SK-N-MC (cell line): ENCODE measurements at places on chromosomes 12 and 14.
A peak's percentile ranks its signal among the peaks of the same experiment; 100 is the strongest.

DNA sequence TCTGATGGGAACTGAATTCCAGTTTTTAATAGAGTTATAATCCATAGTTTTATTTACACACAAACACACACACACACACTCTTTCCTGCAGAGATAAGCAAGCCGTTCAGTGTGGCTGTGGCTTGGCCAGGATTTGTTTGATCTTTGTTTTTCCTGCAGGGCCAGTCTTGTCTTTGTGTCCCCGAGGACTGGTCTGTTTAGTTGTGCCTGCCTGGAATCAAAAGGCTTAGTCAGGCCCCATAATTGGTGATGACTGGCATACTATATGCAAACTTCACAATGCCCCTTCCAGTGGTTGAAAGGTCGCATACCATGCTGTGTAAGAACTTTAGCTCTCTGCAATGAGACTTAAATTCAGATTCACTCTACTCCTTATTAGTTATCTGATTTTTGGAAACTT is 26.0 kb downstream of the WBP11 start:
- DNase-seq: no peak

DNA sequence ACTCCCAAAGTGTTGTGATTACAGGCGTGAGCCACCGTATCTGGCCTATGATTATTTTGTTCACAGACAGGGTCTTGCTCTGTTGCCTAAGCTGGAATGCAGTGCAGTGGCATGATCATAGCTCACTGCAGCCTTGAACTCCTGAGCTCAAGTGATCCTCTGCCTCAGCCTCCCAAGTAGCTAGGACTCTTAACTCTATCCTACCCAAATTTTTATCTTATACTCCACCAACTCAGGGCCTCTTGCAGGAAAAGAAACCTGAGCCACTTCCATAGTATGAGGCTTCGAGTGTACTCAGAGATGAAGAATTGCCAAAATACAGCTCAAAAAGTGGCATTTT is 828 bp downstream of the MMAB start:
- DNase-seq: no peak

- no peak for DNase-seq
These were observed 119.8 kb upstream of the CPM start for GRCh38 chr12:69052613-69053408.

GRCh38 chr12:45186762-45187161 is 29.1 kb upstream of the ANO6 start:
- DNase-seq: no peak

GRCh38 chr14:51321036-51321435 is 81.0 kb downstream of the TMX1 start:
- no peak for DNase-seq

GRCh38 chr12:40655451-40655850 is 36.8 kb upstream of the CNTN1 start:
- DNase-seq: no peak

- DNase-seq: no peak
These were observed 105.1 kb downstream of the C12orf50 start for GRCh38 chr12:87924149-87924548.

- DNase-seq: no peak
These were observed 51.4 kb downstream of the FGD4 start for GRCh38 chr12:32450768-32451167.

- DNase-seq: no peak
These were observed 400.6 kb downstream of the RGS6 start for GRCh38 chr14:72332871-72333270.

DNA sequence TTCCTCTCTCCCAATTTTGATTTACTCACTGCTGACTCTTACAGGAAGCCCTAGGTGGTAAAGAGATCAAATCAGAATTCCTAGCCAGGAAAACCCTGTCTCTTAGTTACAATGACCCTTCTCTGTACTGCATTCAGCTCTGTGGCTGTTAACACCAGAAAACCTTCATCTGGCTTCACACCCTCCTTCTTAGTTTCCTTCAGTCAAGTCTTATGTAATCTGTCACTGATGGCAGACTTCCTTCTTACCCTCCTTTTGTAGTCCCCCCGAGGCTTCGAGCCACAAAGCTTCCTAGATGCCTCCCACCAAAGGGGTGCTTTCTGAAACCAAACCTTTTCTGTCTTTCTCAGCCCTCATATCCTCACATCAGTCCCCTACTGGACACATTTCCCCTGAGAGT is 16.5 kb downstream of the NGDN start:
- DNase-seq: no peak

DNA sequence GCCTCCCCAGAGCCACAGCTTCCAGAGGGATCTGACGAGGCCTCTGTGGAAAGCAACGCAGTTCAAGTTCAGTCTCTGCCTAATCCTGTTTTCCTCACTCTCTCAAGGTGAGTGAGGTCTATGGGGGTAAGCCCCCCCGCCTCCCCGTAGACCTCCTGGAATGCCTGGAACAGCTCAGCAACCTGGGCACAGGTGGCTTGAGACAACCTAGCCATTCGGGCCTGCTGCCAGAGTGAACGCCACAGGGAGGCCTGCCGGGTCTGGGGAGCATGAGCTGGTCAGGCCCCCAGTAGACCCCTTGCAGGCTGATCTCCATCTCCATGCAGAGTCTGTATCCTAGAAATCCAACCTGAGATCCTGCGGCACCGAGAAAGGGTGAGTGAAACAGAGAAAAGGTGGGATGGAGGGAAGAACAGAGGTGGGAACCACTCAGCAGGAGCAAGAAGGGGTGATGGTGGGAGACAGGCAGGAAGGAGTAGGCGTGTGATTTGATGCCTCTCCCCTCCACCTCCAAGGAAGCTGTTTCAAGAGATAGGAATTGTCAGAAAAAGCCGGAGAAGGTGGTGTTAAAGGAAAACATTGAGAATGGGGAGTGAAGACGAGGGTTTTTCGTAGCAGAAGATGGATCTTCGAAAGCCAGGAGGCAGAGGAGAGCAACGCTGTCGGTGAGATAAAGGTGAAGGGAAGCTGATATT is 123.1 kb upstream of the PRMT8 start:
- no peak for DNase-seq

DNA sequence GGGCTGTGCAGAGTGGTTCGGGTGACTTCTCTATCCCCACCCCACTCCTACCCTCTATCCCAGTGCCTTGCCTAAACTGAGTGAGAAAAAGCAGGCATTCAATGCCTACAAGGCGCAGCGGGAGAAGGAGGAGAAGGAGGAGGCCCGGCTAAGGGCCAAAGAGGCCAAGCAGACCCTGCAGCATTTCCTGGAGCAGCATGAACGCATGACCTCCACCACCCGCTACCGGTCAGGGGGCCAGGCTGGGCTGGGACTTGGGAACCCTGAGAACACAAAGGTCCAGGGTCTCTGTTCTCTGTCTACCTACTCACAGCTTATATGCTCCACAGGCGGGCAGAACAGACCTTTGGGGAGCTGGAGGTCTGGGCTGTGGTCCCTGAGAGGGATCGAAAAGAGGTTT is 11.7 kb downstream of the PRPF40B start:
- no peak for DNase-seq

DNA sequence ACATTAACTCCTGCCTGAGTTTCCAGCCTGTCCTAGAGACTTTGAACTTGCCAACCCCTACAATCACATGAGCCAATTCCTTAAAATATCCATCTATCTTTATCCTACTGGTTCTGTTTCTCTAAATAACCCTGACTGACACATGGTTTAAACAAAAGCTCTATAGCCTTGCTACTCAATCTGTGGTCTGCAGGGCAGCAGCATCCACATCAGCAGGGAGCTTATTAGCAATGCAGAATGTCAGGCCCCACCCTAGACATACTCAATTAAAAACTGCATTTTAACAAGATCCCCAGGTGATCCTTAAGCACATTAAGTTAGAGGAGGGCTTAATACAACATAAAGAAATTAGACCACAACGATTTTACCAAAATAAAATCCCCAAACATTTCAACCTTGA is 108.3 kb upstream of the CPSF6 start:
- DNase-seq: no peak

DNA sequence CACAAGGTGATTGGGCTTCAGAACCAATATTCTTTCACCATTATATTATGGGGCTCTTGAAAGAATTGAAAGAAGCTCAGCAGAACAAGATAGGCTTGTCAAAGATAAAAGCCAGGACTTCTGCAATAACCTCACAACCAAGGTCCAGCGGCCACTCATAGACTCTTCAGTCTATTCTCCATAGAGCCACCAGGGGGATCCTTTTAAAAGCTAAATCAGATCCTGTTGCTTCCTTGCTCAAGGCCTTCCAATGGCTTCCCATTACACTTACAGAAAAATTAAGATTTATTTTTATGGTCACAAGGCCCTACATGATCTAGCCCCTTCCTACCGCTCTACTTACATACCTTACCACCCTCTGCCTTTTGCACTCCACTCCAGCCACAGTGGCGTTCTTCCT is 169.6 kb downstream of the C12orf42 start:
- no peak for DNase-seq

DNA sequence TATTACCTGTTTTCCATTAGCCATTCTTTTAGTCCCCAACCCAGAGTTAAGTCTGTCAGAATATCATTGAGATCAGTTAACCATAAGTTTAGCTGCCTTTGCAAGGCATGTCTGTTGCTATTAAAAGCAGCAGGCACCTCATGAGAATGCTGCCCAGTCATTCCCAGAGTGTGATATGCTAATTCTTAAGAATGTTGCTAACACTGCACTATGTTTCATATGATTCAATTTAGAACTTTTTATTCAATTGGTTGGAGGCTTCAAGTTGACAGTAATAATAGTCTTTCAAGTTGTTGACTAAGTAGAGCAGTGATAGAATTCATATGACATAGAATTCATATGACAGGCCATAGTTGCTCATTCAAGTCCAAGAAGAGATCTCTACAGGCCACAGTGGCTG is 292.3 kb downstream of the FUT8 start:
- peak; percentile 26 for DNase-seq

- no peak for DNase-seq
These were observed 37.3 kb downstream of the PPTC7 start for GRCh38 chr12:110545812-110546211.

- no peak for DNase-seq
These were observed 35.0 kb downstream of the GNG2 start for GRCh38 chr14:51895375-51895774.

DNA sequence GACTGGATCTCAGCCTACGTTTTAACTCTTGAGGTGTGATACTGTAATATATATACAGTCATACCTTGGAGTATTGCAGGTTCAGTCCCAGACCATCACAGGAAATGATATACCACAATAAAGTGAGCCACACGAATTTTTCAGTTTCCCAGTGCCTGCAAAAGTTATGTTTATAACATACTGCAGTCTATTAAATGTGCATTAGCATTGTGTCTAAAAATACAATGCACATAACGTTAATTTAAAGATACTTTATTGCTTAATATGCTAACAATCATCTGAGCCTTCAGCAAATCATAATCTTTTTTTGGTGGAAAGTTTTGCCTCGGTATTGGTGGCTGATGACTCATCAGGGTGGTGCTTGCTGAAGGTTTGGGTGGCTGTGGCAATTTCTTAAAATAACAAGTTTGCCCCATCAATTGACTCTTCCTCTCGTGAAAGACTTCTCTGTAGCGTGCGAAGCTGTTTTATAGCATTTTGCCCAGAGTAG is 18.9 kb downstream of the PYROXD1 start:
- no peak for DNase-seq

GRCh38 chr12:52929538-52929937 is 19.4 kb upstream of the KRT18 start:
- DNase-seq: no peak

GRCh38 chr14:69712599-69713088 is 54.3 kb upstream of the SRSF5 start:
- no peak for DNase-seq

DNA sequence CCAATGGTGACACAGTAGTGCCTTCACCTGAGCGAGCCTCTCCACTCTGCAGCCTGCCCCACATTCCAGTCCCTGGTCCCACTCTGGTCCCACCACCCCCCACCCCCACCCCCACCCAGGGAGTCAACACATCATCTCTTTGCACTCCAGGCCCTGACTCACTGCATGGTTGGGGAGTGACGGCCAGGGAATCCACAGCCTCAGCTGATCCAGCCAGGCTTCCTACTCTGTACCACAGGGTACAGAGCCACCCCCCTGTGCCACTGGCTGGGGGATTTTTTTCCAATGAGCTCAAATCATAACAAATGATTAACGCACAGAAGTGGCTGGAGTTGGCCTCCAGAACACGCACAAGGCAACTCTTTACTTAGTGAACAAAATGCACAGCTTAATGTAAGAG is 233.7 kb downstream of the NTF3 start:
- DNase-seq: no peak

GRCh38 chr12:118773956-118774723 is 207.2 kb upstream of the SRRM4 start:
- DNase-seq: no peak

DNA sequence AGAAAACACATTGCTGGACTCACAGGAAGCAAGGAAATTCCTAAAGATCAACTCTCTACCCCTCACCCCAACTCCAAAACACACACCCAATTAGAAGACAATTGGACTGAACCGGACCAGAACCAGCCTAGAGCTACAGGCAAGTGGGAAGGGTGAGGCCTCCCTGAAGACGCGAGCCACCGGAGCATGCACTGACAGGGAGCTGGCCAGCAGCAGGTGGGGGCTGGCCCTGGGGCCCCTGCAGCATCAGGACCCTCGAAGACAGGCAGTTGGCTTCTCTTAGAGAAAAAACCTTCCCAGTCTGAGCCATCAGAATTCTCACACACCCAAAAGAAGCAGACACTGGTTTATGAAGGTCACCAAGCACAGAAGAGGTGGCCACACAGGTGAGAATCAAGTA is 209.5 kb upstream of the DIO3 start:
- no peak for DNase-seq

- no peak for DNase-seq
These were observed 1.2 kb downstream of the DYRK2 start for GRCh38 chr12:67649570-67650387.

DNA sequence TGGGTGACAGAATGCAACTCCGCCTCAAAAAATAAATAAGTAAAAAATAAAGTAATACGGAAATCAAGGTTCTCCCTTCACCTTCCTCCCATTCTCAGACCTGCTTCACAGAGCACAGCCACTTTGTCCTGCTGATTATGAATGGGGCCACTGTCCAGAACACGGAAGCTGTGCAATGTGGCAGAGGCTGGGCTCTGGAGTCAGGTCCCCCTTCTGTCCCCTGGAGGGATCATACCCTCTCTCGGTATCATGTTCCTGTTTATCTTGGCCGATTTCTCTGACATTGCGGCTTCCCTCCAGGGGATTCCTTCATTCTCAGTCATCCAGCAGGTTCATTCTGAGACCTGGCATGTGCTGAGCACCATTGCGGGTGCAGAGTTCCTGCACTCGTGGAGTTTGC is 11.3 kb downstream of the PPP2R5C start:
- no peak for DNase-seq

DNA sequence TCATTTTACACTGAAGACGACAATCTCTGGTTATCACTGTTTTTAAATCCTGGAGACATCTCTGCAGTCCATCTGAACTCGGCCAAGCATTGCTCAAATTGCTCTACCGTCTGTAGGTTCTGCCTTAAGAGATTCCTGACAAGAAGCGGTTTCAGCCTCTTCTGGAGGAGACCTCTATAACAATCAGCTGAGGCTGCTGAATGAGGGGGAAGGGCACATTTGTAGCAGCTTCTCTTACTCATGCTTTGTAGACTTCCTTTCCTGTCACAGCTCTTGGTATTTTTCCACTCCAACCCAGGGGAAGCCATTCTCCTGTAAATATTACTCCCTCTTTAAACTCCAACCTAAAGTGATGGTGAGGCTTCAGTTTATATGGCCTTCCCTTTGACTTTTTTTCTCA is 3.0 kb downstream of the ARG2 start:
- peak; percentile 76 for DNase-seq
